ENCODE measurements at places on chromosomes 7 and 10. TPM values are rescaled to one million over a fixed set of nuclear protein-coding genes. Genes with fewer than 3 reads are reported as not detected.

PUS7 gene
- 27.8 TPM for total RNA-seq

MYO3A gene
- not detected for total RNA-seq

MRPS17 gene
- 23.3 TPM for total RNA-seq

LIPJ gene
- not detected for total RNA-seq

LIPF gene
- total RNA-seq = not detected

GRCh38 chr10:88974446-88975376 lies 15.9 kb upstream of the FAS start:
- DNase-seq = peak; percentile 23

DNA sequence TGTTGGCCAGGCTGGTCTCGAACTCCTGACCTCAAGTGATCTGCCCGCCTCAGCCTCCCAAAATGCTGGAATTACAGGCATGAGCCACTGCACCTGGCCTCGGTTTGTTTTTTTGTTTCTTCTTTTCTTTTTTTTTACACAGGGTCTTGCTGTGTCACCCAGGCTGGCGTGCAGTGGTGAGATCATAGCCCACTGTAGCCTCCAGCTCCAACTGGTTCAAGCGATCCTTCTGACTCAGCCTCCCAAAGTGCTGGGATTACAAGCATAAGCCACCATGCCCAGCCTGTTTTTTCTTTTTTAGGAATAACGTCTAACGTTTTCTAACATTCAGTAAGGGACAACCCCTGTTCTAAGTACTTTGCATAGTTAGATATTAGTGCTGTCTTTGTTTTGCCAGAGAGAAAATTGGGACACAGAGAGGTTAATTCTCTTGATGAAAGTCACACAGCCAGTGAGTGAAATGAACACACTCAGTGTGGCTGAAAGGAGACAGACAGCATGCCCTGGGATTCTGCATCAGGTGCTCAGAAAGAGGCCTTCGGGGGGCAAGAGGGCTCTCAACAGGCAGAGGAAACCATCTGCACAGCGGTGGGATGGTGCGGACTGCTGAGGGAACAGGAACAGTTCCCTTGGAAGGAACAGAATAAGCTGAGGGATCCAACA lies 4.3 kb downstream of the LIMK1 start:
- DNase-seq = no peak

- no peak for DNase-seq
Measured at GRCh38 chr10:29227201-29227600, 61.7 kb upstream of the LYZL1 start.

GRCh38 chr10:28375399-28376354 lies 72.8 kb upstream of the MPP7 start:
- peak; percentile 79 for DNase-seq

- peak; percentile 81 for DNase-seq
Measured at GRCh38 chr7:132390705-132391104, 185.6 kb downstream of the PLXNA4 start.

GRCh38 chr7:138979226-138979979 lies 1.8 kb downstream of the KIAA1549 start:
- no peak for DNase-seq

DNA sequence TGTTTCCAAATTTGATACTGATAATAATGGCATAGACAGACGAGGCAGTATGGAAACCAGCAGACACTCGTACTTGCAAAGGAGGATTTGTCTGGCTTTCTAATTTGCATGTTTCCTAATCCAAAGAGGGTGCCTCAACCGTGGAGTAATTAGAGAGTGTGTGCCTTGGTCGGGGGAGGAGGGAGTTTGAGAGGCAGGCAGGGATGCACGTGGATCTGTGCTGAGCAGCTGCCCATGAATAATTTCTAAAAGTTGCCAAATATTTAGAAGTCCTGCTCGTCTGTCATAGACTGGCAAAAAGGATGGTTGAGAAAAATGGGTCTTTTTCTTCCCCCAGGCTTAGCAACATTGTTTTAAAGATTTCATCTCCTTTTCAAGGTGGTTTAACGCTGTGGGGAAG lies 69.4 kb downstream of the PTPRE start:
- DNase-seq = no peak

DNA sequence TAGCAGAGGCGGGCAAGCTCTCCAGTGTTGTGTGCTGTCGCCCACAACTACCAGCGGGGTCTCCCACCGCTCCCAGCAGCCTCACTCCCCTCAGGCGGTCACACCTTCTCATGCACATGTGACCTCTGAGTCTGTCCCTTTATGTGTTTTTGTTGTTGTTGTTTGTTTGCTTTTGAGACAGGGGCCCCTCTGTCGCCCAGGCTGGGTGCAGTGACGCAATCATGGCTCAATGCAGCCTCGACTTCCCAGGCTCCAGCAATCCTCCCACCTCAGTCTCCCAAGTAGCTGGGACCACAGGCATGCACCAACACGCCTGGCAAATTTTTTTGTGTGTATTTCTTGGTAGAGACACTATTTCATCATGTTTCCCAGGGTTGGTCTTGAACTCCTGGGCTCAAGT lies 1.5 kb downstream of the CPSF4 start:
- no peak for DNase-seq
